ENCODE measurements at places on chromosomes 1 and 21. TPM values are rescaled to one million over a fixed set of nuclear protein-coding genes. Genes with fewer than 3 reads are reported as not detected.

The NBPF15 gene
- 31.9 TPM for total RNA-seq

The AMY1A gene
- not detected for total RNA-seq

The ADAM30 gene
- not detected for total RNA-seq

The FRRS1 gene
- 52.8 TPM for total RNA-seq

The KLHDC8A gene
- total RNA-seq = 0.08 TPM

The TLCD4 gene
- total RNA-seq = under 0.01 TPM

The TNNI3K gene
- 0.94 TPM for total RNA-seq

The CLDN8 gene
- total RNA-seq = not detected

The LCE2A gene
- not detected for total RNA-seq

The TRIM46 gene
- 1.5 TPM for total RNA-seq

The DSCAM gene
- not detected for total RNA-seq

The TEX38 gene
- total RNA-seq = not detected

The CNN3 gene
- total RNA-seq = 322 TPM

The WNT3A gene
- total RNA-seq = not detected

The H6PD gene
- total RNA-seq = 20.7 TPM

The DNM3 gene
- total RNA-seq = 1.9 TPM

The NUF2 gene
- total RNA-seq = not detected

The CD48 gene
- total RNA-seq = not detected

The AVPR1B gene
- not detected for total RNA-seq

The KRTAP11-1 gene
- total RNA-seq = not detected

The TFF3 gene
- 0.47 TPM for total RNA-seq

The KCNH1 gene
- 0.12 TPM for total RNA-seq

The CDCA8 gene
- total RNA-seq = 1.9 TPM

The TPTE gene
- not detected for total RNA-seq

The ACTN2 gene
- total RNA-seq = 0.12 TPM

The RNU1-3 gene
- 3,022 TPM for total RNA-seq

The RSPH1 gene
- total RNA-seq = not detected

The TAS1R1 gene
- total RNA-seq = 0.12 TPM

The C1orf146 gene
- total RNA-seq = not detected

The TMEM51 gene
- total RNA-seq = 2.0 TPM

The MLLT11 gene
- 0.59 TPM for total RNA-seq

The POU2F1 gene
- total RNA-seq = 3.4 TPM

The PRRX1 gene
- total RNA-seq = 167 TPM

The PAPPA2 gene
- total RNA-seq = 0.53 TPM

The CHRNB2 gene
- total RNA-seq = 0.23 TPM

The USP24 gene
- 24.7 TPM for total RNA-seq

The BATF3 gene
- 0.60 TPM for total RNA-seq

The FMO5 gene
- total RNA-seq = 1.2 TPM

The FCN3 gene
- total RNA-seq = not detected

Data from smooth muscle cell of the coronary artery (primary cell).